ENCODE measurements at places on chromosomes 2 and 18.

DNA sequence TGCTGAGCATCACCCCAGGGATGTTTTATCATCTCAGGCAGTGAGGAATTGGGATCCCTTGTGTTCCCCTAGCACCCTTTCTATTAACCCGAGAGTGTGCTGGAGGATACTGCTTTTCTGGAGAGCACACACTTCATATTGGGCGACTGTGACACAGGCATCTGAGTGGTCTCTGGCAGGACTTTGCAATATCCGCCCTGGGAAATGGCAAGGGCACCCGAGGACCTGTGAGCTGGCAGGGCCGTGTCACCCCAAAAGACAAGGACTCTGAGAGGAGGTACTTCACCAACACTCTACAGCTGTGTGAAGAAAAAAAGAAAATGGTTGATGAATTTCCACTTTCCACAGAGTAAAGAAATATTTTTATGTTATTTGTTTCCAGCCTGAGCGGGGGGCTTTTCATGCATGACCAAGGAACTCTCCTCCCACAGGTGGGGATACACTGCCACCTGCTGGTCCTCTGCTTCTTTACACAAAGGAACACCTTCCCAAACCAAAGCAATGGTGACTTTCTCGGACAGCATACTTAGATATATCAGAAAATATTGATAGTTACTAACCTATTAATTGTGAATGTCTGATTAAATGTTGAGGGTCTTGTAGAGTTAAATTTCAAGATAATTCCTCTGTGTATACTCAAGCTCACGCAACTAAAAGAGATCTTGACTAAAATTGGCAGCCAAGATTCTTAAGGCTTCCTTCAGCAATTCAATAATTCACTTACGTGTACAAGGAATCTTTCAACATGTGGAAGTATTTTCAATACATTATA is 45.9 kb upstream of the REG3G start:
- no peak for DNase-seq

- no peak for DNase-seq
Observed at GRCh38 chr18:23503963-23504344, 643 bp downstream of the RMC1 start.

DNA sequence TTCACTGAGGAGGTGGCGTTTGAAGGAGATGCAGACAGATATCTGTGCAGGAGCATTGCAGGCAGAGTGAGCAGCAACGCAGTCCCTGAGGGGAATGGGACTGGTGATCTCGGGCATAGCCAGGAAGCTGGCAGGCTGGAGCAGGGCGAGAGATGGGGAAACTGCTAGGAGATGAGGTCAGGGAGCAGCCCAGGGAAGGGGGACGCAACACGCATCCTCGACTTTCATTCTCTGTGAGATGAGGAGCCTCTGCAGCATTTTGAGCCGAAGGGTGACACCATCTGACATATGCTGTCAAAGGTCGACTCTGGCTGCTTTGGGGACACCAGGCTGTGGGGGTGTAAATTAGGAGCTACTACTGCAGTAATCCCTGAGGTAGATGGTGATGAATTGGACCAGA is 4.3 kb upstream of the CHRNA1 start:
- DNase-seq, result no peak

DNA sequence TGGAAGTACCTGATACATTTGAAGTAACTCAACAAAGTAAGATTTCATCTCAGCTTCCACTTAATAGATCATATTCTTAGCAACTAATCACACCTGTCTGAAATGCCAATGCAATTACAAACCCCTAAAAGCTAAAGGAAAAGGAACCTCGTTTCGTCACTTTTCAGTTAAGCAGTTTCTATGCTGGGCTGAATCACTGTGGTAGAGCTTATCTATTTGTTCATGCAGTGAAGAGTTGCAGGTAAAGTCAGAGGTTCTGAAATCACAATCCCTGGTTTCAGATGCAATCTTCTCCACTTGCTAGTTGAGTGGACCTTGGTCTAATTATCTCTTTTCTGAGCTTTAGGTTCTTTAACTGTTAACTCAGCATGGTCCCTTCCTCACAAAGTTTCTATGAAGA is 6.3 kb downstream of the HRH4 start:
- DNase-seq, result no peak

DNA sequence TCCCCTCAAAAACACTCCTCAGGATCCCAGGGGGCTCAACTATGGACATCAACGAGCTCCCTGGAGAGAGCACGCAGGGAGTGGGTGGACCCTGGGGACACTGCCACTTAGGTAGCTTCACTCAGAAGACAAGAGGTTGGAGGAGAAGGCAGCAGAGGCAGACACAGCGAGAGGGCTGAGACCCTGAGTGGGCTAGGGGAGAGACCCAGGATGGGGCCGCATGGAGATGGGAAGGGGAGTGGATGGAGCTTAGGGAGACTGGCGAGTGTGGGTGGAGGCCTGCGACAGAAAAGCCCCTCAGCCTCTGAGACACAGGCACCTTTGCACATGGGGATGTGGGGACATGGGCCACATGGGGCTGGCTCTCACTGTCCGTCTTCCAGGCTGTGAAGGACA is 70.9 kb downstream of the ASB1 start:
- no peak for DNase-seq

DNA sequence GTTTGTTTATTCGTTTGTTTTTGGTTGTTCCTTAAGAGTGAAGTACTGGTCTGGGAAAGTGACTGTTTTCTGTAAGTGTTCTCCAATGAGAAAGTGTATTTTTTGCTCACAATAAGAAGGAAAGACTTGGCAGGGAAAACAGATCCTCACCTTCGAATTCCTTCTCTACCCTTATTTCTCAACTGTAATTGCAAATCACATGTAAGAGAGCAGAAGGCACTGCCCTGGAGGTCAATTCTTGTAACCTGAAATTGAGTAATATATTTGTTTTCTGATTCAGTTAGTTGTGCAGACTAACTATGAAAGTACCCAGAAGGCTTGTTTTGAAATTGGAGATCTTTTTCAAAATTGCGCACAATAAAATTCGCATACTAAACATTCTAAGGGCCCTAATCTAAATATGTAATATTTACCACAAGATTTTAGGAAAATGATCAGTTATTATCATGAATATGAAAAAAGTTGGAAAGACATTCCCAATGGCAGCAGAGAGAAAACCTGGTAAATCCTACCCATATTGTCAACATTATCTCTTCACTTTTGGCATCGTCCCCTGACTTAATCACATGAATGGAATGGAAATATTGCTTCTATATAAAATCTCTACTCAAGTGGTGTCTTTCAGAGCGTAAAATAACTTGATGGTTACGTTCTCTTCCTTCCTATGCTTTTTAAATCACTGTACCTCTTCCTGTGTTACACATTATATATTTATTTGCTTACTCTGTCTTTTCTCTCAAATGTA is 24.1 kb downstream of the TFPI start:
- no peak for DNase-seq

- DNase-seq, result no peak
Observed at GRCh38 chr2:10135296-10136089, 13.0 kb downstream of the RRM2 start.

DNA sequence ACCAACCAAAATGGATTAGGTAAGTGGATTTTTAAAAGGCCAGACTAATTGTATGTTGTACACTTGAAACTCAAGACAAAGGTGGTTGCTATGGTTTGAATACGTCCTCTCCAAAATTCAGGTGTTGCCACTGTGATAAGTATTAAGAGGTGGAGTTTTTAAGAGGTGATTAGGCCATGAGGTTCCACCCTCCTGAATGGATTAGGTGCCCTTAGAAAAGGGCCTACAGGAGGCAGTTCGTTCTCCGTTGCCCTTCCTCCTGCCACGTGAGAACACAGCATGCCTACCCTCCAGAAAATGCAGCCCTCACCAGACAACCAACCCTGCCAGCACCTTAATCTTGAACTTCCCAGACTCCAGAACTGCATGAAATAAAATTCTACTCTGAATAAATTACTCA is 51.2 kb downstream of the CHMP3 start:
- no peak for DNase-seq

DNA sequence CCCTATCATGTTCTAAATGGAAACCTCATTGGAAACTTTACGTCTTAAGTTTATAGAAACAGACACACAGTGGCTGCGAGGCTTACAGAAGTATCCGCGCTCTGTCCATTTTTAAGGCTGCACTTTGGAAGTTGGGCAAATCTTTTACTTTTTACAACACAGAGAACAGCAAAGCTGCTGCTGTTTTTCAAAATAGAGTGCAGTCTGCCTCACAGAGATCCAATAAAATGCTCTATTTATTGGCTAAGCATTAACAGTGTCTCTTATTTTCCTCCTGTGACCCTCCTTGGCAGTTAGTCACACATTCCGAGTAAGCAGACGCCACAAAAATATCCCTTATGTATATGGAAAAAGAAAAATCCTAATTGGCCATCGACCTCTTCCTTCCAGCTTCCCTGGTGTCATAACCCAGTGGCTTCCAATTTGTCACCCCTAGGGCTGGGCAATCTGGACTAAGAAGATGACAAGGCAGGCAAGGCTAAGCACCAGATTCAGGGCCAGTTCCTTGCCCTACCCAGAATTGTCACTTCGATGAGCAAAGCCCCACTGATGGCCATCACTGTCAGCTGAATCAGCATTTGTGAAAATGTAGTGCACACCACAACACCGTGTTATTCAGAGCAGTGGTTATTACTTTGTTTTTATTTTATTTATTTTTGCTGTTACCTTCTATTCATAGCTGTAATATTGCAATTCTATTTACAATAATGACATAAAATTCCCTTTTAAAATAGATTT is 47.7 kb upstream of the MEIS1 start:
- no peak for DNase-seq

DNA sequence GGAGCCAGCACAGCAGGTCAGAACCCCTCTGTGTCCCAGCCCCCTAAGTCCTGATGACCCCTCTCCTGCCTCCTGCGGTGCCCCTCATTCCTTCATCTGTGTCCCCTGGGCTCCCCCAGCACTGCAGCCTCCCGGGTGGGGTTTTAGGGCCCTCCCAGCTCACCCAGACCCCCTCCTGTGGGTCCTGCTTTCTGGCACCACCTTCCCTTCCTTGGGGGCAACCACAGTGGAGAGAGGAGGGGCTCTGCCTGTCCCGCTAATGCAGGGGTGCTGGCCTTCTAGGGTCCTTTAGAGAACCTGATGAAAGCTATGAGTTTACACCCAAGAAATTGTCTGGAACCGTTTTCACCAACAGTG is 42.7 kb upstream of the ALPP start:
- no peak for DNase-seq

DNA sequence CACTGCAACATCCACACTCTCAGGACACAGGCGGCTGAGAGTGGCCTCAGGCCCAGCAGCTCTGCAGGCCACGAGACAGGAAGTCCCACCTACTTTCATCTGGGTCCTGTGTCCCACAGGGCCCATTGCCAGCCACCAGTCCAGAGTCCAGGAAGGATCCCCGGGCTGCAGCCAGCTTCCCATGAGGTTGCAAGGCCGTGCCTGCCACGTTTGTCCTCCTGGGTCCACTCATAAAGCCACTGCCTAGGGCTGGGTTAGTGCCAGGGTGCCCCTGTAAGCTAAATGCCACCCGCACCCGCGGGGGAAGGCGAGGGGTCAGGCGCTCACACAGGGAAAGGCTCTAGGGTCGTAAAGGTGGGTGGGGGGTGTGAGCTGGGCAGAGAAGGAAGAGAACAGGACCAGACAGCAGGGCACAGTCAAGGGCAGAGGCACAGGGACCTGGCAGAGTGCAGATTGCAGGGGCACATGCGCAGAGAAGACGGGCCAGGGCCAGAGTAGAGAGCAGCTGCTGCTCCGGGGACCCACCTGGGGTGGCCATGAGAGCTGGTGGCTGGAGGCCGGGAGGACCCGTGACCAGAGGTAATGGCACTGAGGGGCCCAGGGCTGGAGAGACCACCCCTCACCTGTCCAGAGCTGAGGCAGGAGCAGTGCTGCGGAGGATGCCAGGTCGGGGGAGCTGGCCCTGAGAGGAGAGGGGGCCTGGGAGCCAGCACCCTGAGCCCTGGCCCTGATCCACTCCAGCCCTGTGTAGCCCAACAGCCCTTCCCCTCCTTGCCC is 8.0 kb downstream of the AGXT start:
- no peak for DNase-seq

DNA sequence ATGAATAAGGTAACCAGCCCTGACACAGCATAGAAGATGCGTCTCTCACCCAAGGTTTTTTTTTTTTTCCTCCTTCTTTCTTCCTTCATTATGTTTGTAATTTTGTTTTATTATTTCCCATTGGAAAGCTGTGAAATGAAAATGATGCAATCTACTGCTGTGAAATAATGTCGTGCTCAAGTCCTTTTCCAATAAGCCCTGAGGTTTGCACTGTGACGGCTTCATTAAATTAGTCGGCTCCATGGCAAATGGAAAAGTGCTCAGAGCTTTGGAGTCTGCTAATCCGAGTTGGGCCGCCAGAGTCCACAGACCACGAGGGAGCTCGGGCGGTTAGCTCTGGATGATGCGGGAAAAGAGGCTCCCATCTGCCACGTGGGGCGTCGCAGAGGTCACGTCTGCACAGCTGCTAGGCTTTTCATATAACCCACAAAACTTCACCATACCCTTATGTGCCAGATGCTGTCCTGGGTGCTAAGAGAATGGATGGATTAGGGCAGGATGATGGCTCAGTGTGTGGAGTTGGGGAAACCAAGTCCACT is 92.3 kb upstream of the CAPN13 start:
- no peak for DNase-seq

DNA sequence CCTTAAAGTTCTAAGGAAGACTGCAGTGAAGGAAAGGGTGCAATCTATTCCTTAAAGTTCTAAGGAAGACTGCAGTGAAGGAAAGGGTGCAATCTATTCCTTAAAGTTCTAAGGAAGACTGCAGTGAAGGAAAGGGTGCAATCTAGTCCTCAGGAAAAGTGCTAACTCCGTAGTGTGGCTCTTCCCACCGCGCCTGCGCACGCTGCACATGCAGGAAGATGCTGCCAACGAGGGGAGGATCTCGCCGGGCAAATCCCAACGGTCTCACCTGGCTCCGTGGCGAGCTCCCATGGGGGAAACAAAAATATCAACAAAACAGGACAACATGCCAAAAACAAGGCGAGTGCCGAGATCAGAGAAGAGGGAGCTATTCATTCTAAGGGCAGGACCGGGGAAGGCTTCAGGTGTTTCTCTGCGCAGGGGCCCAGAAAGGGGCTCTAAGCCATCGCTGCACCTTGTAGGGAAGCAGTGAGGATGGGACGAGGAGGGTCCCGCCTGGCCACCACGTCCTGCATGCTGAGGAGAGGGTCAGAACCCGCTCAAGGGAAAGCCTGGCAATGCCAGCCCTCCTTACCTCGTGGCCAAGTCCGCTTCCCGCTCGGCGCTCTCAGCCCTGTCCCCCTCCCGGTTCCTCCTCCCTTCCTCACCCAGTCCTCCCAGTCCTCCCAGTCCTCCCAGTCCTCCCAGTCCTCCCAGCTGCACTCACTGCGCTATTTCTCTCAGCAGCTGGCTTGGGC is 24.5 kb downstream of the TIMM21 start:
- DNase-seq, result no peak

DNA sequence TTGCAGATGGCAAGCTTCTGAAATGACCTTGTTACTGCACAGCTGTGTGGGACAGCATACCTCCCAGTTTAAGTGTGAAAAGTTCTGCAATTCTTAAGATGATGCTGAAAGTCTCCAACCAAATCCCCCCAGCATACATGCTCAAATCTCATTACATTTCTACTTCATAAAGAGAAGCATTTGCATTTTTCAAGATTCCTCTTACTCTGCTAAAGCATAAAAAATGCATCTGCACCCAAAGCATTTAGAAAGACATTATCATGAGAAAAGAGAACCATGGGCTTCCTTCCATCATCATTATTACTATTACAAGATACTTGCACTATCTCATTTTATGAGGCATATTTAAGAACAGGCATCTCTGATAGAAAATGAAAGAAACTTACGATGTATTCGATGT is 236.9 kb upstream of the REV1 start:
- DNase-seq, result no peak

- DNase-seq, result no peak
Observed at GRCh38 chr18:811892-812375, at the start of gene YES1. Gene YES1 (minus strand): TSS chr18:812242. CDS start chr18:756827, 55,415 bp downstream.

- DNase-seq, result no peak
Observed at GRCh38 chr2:23453432-23453831, 68.5 kb downstream of the KLHL29 start.
